Occipital lobe (tissue), 3 donors: ENCODE measurements at places on chromosomes 7 and 10. TPM values are rescaled to one million over a fixed set of nuclear protein-coding genes. Genes with fewer than 3 reads are reported as not detected.

The ANKIB1 gene
- 113 TPM for total RNA-seq

The AGMO gene
- total RNA-seq, result not detected

The UNC5B gene
- 3.9 TPM for total RNA-seq

- DNase-seq, result no peak
These were observed 65.3 kb downstream of the JAZF1 start for GRCh38 chr7:28115261-28115660.

The SNX8 gene
- 13.4 TPM for total RNA-seq

- DNase-seq, result no peak
These were observed 8.5 kb downstream of the KCNMA1 start for GRCh38 chr10:77628906-77629730.

The RBP4 gene
- 1.4 TPM for total RNA-seq

DNA sequence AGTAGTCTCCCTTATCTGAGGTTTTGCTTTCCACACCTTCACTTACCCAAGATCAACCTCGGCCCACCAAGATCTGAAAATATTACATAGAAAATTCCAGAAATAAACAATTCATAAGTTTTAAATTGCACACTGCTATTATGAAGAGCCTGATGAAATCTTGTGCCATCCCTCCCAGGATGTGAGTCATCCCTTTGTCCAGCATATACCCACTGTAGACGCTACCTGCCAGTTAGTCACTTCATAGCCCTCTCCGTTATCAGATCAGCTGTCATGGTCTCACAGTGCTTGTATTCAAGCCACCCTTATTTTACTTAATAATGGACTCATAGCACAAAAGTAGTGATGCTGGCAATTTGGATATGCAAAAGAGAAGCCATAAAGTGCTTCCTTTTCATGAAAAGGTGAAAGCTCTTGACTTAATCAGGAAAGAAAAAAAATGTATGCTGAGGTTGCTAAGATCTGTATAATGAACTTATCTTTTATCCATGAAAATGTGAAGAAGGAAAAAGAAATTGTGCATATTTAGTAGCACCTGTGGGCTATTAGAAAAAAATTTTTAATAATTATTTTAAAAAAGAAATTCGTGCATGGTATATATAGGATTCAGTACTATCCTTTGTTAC is 9.8 kb upstream of the MRPS16 start:
- DNase-seq, result no peak

DNA sequence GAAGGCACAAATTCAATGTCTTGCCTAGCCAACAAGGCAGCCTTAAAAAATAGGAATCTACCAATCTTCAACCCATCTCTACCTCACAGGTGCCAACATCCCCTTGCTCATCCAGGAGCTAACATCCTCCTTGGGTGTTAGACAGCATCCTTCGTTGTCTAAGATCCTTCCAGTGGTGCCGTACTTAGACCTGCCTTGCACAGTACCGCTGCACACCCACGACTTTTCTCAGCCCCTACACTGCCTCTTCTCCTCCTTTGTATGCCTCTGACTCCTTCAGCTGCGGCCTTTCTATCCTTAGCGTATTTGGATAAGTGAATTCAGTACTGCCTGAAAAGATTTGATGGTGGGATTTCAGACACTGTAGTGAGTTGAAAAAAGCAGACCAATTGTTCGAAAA is 15.9 kb upstream of the PRTFDC1 start:
- DNase-seq, result no peak

- DNase-seq, result no peak
These were observed 6.2 kb downstream of the SAR1A start for GRCh38 chr10:70164163-70164562.
